ENCODE measurements at places on chromosomes 5 and 9. TPM values are rescaled to one million over a fixed set of nuclear protein-coding genes. Genes with fewer than 3 reads are reported as not detected.
A peak's percentile ranks its signal among the peaks of the same experiment; 100 is the strongest.

TRMO gene
- total RNA-seq, result 51.6 TPM

DNA sequence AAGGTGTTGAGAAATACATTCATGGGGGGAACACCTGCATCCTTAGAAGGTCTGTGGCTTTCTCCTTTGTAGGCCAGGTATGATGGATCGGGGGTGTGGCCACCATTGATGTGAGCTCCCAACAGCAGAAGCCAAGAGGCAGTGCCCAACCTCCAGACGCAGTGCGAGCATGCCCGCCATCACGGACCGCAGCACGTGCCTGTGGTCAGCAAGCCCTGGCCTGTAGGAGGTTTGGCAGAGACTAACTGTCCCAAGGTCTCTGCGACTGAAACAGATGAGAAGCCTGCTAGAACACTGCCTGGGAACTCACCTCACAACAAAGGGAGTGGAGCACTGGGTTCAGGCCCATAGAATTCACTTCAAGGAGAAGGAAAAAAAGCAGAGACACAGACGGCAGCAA, 31.9 kb upstream of the ZNF354A start:
- peak; percentile 27 for DNase-seq

DNA sequence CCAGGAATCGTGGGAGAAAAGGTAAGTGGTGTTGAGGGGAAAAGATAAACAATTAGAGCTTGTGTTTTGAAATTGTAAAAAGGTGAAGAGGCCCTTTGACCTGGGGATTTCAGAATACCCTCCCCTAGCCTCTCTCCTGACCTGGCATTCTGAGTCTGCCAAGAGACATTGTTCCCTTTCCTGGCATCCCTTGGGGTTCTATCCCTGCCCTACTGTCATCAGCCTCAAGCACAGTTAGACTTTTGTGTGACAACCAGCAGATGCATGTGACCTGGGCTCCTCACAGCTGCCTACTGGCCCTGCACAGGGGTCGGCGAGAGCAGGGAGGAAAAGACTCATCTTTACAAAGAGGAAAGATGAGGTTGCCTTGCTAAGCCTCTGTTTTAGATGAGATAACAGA, 72.2 kb upstream of the ORM1 start:
- DNase-seq, result no peak

DNA sequence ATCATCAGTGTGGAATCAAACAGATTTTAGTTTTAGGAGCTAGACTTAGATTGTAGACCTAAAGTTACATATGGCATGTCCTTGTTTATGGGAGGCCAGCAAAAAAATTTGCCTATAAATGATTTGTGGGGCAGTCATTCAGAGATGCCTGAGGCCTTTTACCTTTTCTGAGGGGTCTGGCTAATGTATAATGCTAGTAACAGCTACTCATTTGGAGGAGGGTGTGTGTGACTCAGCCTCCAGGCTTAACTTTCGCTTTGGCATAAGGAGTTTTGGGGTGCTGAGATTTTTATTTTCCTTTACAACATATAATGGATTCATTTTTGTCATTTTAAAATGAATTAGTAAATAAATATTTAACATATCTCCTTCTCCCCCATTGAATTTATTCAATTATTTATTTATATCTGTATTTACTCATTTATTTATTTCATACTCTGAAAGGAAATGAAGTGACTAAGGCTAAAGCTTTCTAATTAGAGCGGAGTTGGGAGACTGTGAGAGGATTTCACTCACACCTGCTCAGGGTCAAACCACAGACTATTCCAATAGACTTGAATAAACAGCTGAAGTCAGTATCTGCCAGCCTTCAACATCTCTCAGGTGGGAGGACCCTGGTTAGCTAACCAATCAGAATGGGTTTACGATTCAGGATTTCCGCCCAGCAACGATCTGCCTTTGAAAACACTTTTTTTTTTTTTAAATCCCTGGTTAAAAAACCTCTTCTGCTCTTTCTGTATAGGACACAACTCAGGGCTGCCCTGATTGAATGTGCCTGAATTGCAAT, 487.5 kb upstream of the SGCD start:
- no peak for DNase-seq

- no peak for DNase-seq
These were observed 177.9 kb upstream of the FST start for GRCh38 chr5:53302529-53302928.

DNA sequence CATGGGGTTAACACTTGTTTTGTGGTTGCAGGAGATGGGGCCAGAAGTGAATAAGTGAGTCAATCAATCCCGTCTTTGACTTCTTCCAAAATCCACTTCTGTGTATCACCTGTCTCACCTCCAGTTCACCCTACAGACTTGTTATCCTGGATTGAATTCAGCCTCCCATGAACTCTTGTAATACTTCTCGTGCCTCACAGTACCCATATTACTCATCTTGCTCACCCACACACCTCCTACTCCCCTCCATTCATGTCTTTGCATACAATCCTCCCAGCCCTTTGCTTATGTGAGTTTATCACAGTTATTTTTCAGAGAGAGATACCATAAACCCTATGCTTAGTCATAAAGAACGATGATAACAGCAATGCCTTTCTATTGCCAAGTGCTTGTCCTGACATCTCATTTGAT, 52.9 kb upstream of the PAPPA start:
- no peak for DNase-seq

GRCh38 chr5:79857714-79858409, 133.2 kb downstream of the MTX3 start:
- DNase-seq, result peak; percentile 93
